GM23338 (cell line): ENCODE measurements at places on chromosomes 1 and 21. TPM values are rescaled to one million over a fixed set of nuclear protein-coding genes. Genes with fewer than 3 reads are reported as not detected.
A peak's percentile ranks its signal among the peaks of the same experiment; 100 is the strongest.

HSD3B1 gene
- not detected in 2 replicates for total RNA-seq

GPATCH2 gene
- total RNA-seq, result 19.4 and 26.7 TPM in 2 replicates

EPHB2 gene
- 19.2 and 20.1 TPM in 2 replicates for total RNA-seq

OR6K3 gene
- not detected in 2 replicates for total RNA-seq

TNFRSF9 gene
- total RNA-seq, result not detected in 2 replicates

CRP gene
- total RNA-seq, result not detected in 2 replicates

RGS16 gene
- 15.4 and 18.2 TPM in 2 replicates for total RNA-seq

- no peak overlapping the region for H3K4me3 ChIP-seq
- H3K36me3 ChIP-seq, result no peaks in the 10 kb centered on the region
- no peak overlapping the region for H3K27ac ChIP-seq
- H3K4me1 ChIP-seq, result peaks cover 10% of the 10 kb centered on the region
- no peaks in the 10 kb centered on the region for H3K27me3 ChIP-seq
- DNase-seq, result no peak
Measured at GRCh38 chr1:20192364-20192763, 6.0 kb upstream of the PLA2G2C start.

- peak; percentile 57 for DNase-seq
- H3K27me3 ChIP-seq, result no peaks in the 10 kb centered on the region
- H3K36me3 ChIP-seq, result no peaks in the 10 kb centered on the region
- no peak overlapping the region for H3K27ac ChIP-seq
Measured at GRCh38 chr1:48552420-48552819, 80.4 kb upstream of the SPATA6 start.

- no peaks in the 10 kb centered on the region for H3K27me3 ChIP-seq
- DNase-seq, result no peak
- H3K4me1 ChIP-seq, result no peaks in the 10 kb centered on the region; the same call in 1 of the 2 replicates
- peak overlapping the region; percentile 48; the same call in 1 of the 2 replicates for H3K27ac ChIP-seq
- H3K4me3 ChIP-seq, result no peak overlapping the region
Measured at GRCh38 chr1:226353698-226354525, 44.9 kb upstream of the LIN9 start.

GRCh38 chr1:175536921-175537320 is 206.5 kb downstream of the TNR start:
- DNase-seq, result no peak
- H3K4me1 ChIP-seq, result peaks cover 9% of the 10 kb centered on the region; the same call in 1 of the 2 replicates
- H3K27me3 ChIP-seq, result no peaks in the 10 kb centered on the region

- no peak for DNase-seq
- no peaks in the 10 kb centered on the region for H3K36me3 ChIP-seq
- peaks cover 81% of the 10 kb centered on the region for H3K4me1 ChIP-seq
- H3K27me3 ChIP-seq, result no peaks in the 10 kb centered on the region
Measured at GRCh38 chr1:64490213-64490818, 20.4 kb downstream of the CACHD1 start.

DNA sequence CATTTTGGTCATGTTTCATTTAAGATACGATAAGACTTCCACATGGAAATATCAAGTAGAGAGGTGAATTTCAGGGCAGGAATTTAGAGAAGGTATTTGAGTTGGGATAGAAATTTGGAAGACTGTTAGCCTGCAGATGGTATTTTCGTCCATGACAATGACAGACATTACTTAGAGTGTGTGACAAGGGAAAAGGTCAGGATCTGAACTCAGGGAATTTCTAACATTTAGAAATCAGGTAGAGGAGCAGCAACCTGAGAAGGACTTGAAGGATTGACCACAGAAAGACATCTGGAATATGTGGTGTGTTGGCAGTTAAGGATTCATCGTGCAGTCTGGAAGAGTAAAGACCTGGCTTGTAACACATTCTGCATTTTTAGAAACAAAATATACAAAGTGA is 57.9 kb downstream of the RABGAP1L start:
- DNase-seq, result peak; percentile 65
- H3K4me3 ChIP-seq, result no peak overlapping the region
- no peaks in the 10 kb centered on the region for H3K27me3 ChIP-seq
- H3K4me1 ChIP-seq, result peaks cover 8% of the 10 kb centered on the region; the same call in 1 of the 2 replicates
- H3K27ac ChIP-seq, result no peak overlapping the region
- no peaks in the 10 kb centered on the region for H3K36me3 ChIP-seq

GRCh38 chr1:167713330-167714081 is 8.3 kb upstream of the MPZL1 start:
- DNase-seq, result peak; percentile 62
- H3K4me3 ChIP-seq, result peak overlapping the region; percentile 82
- no peak overlapping the region for H3K27ac ChIP-seq
- peaks cover 28% of the 10 kb centered on the region for H3K27me3 ChIP-seq
- H3K36me3 ChIP-seq, result no peaks in the 10 kb centered on the region

- peaks cover 26% of the 10 kb centered on the region for H3K4me1 ChIP-seq
- no peak for DNase-seq
- H3K4me3 ChIP-seq, result peak overlapping the region; percentile 87
- H3K36me3 ChIP-seq, result no peaks in the 10 kb centered on the region
- H3K27ac ChIP-seq, result no peak overlapping the region
Measured at GRCh38 chr1:9824702-9825089, 931 bp upstream of the CLSTN1 start.

GRCh38 chr1:118881751-118882150 is 106.4 kb downstream of the TBX15 start:
- H3K36me3 ChIP-seq, result no peaks in the 10 kb centered on the region
- no peaks in the 10 kb centered on the region for H3K27me3 ChIP-seq
- DNase-seq, result no peak
- H3K4me3 ChIP-seq, result no peak overlapping the region
- H3K4me1 ChIP-seq, result no peaks in the 10 kb centered on the region

DNA sequence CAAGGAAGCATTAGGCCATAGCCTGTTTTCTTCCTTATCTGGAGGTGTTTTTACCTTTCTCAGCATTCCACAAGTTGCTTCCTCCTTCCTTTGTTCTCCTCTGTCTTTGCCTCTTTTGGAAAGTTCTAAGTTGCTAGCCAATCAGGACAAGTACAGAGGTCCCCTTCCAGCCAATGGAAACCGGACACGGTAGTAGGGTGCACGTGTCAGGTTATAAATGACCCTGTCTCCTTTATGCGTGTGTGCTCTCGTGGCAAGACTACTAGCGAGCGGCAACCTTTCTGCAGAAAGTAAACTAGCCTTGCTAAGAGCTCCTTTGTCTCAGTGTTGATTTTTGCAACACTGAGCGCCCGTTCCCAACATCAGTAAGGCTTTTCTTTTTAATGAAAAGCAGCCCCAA is 1.5 kb upstream of the ACADM start:
- H3K4me1 ChIP-seq, result peaks cover 22% of the 10 kb centered on the region
- no peaks in the 10 kb centered on the region for H3K27me3 ChIP-seq
- DNase-seq, result no peak
- H3K36me3 ChIP-seq, result no peaks in the 10 kb centered on the region
- no peak overlapping the region for H3K4me3 ChIP-seq

DNA sequence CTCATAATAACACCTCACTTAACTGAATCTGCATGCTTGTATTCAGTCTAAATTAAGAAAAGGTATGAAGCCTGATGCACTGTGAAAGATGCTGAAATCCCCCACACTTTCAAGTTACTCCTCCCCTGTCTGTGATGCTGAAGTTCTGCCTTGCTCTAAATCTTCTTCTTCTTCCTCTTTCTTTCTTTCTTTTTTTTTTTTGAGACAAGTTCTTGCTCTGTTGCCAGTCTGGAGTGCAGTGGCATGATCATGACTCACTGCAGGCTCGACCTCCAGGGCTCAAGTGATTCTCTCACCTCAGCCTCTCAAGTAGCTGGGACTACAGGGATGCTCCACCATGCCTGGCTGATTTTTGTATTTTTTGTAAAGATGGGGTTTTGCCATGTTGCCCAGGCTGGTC is 231.0 kb upstream of the B3GALT2 start:
- H3K4me3 ChIP-seq, result no peak overlapping the region

DNA sequence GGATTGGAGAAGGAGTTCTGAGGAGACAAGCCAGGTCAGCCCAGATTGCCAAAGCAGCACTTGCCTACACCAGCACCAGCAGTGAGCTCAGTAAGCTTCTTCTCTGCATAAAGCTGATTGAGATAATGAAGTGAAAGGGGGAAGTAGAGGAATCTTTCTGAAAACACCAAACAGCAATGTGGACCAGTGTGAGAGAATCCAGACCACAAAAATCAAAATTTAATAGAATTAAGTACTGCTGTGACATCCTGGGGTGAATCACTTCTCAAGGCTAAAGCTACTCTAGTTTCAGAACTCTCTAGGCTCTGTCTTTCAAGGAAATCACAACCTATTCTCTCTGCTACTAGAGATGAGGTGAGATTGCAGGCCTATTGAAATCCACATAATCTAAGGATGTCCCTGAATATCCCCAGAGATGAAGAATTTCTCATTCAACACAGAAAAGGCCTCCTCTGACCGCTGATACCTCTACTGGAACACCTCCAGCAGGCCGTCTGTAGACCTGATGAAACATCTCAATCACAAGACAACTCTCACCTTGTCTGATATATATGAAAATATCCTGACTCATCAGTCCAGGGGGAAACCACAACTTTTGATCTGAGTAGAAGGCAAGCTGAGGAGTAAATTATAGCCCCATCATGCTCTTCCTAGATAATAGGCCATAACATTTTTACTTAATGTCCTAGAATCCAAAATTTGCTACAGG is at the start of gene FCRL4:
Gene FCRL4 (minus strand): TSS at position 127 of the 709 bp plus-strand sequence. CDS start 141 bp downstream, outside the sequence.
- H3K27ac ChIP-seq, result no peak within 1 kb of the TSS
- H3K36me3 ChIP-seq, result no peaks in the 10 kb centered on the region
- H3K4me1 ChIP-seq, result no peaks in the 10 kb centered on the region
- no peaks in the 10 kb centered on the region for H3K27me3 ChIP-seq
- DNase-seq, result no peak
- H3K4me3 ChIP-seq, result no peak within 1 kb of the TSS

- H3K36me3 ChIP-seq, result no peaks in the 10 kb centered on the region
- DNase-seq, result no peak
- H3K27ac ChIP-seq, result no peak overlapping the region
- H3K4me1 ChIP-seq, result no peaks in the 10 kb centered on the region; the same call in 1 of the 2 replicates
- no peak overlapping the region for H3K4me3 ChIP-seq
- no peaks in the 10 kb centered on the region for H3K27me3 ChIP-seq
Measured at GRCh38 chr1:93784538-93784937, 94.5 kb downstream of the DNTTIP2 start.

GRCh38 chr1:224182057-224182865 is 779 bp upstream of the DEGS1 start:
- no peaks in the 10 kb centered on the region; the same call in 1 of the 2 replicates for H3K36me3 ChIP-seq
- H3K4me1 ChIP-seq, result peaks cover 15% of the 10 kb centered on the region; the same call in 1 of the 2 replicates
- DNase-seq, result no peak
- H3K27me3 ChIP-seq, result no peaks in the 10 kb centered on the region
- peak overlapping the region; percentile 92; the same call in 1 of the 2 replicates for H3K27ac ChIP-seq

DNA sequence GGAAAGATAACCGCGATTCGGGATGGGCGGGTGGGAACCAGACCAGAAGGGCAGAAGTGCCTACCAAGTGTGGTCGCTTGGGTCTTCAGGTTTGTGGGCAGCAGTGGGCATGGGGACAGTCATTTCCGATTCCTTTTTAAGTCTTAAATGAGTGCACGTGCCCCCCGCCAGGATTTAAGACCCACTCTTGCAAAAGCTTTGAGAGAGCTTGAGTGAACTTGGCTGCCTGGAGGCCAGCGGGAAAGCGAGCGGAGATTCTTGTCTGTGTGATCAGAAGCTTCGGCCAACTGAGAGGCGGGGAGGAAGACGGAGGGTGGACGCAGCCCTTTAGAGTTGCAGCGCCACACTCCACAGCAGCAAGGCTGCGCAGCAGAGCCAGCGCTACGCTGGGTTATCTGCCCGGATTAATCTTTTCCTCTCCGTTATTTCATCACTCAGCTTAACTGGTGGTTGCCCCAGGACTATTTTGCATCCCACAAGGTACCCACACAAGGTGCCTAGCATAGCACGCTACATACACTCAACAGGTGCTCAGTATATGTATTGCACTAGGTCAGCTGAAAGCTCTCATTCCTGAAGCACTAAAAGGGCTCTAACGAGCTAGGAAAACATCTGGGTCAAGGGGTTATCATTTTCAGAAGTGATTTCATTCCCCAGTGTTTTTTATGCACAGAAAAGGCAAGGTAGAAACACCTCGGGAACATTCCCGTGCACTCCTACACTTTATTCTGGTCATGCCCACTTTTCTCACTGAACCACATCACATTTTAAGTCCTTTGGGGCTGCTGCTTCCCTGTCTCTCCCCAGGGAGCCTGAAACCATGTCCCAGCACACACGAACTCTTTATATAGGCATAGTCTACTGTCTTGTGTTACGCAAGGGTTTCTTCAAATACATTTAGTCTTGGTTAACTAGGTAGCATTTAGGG is 1.5 kb upstream of the BATF3 start:
- peaks cover 15% of the 10 kb centered on the region for H3K4me1 ChIP-seq
- peaks cover 73% of the 10 kb centered on the region for H3K27me3 ChIP-seq
- no peak overlapping the region for H3K27ac ChIP-seq
- peak overlapping the region; percentile 68 for H3K4me3 ChIP-seq
- H3K36me3 ChIP-seq, result no peaks in the 10 kb centered on the region

GRCh38 chr1:72186733-72187307 is 95.5 kb downstream of the NEGR1 start:
- H3K36me3 ChIP-seq, result no peaks in the 10 kb centered on the region
- no peak overlapping the region for H3K27ac ChIP-seq
- peak; percentile 35 for DNase-seq

DNA sequence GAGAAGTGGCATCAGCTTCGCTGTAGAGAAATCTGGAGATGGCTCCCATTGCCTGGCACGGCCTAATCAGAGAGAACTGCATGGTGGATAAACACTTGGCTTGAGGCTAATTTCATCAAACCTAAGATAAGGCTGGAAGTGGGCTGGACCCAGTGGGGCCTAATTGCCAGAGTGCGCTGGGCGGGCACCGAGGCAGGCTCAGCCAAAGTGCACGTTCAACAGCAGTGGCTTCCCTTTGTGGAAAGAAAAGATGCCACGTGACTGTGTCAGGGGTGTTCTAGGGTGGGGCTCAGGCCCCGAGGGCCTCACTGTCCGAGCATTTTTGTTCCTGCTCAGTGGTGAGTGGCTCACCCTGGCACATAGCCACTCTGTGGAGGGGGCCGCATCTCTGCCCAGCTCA is 5.8 kb downstream of the PLCH2 start:
- H3K4me3 ChIP-seq, result no peak overlapping the region
- H3K36me3 ChIP-seq, result no peaks in the 10 kb centered on the region
- H3K4me1 ChIP-seq, result no peaks in the 10 kb centered on the region
- no peak for DNase-seq

- H3K36me3 ChIP-seq, result no peaks in the 10 kb centered on the region; the same call in 1 of the 2 replicates
- H3K4me3 ChIP-seq, result no peak overlapping the region
- no peak overlapping the region for H3K27ac ChIP-seq
Measured at GRCh38 chr1:118944133-118944532, 44.0 kb downstream of the TBX15 start.

- H3K27ac ChIP-seq, result no peak overlapping the region
- no peaks in the 10 kb centered on the region for H3K4me1 ChIP-seq
- no peaks in the 10 kb centered on the region for H3K36me3 ChIP-seq
- no peak for DNase-seq
Measured at GRCh38 chr1:78304761-78305160, 186.0 kb upstream of the PTGFR start.

GRCh38 chr1:84855168-84855567 is 37.8 kb downstream of the LPAR3 start:
- H3K4me1 ChIP-seq, result no peaks in the 10 kb centered on the region; the same call in 1 of the 2 replicates
- no peak for DNase-seq
- 0 out of 2 replicates have a peak, but pooled peaks cover 6% of the 10 kb centered on the region for H3K36me3 ChIP-seq
- no peaks in the 10 kb centered on the region for H3K27me3 ChIP-seq
- H3K27ac ChIP-seq, result no peak overlapping the region
- H3K4me3 ChIP-seq, result no peak overlapping the region
